ENCODE measurements at places on chromosomes 16 and 17. TPM values are rescaled to one million over a fixed set of nuclear protein-coding genes. Genes with fewer than 3 reads are reported as not detected.

DNA sequence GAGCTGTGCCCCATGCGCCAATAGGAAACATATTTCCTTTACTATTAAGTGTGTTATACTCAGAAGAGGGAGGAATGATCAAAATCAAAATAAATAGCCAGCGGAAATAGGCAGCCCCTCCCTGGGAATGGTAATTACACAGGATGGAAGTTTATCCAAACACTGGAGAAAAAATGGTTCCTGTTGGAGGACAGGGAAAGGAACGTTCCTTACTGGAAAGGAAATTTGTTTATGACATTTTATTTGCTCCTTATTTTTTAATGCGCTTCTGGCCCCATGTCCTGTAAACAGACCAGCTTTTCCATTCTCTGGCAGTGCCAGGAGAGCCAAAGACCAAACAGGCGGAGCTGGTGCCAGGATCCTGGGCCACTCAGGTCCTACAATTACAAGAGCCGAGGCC lies 273.7 kb downstream of the SOX9 start:
- no peak for DNase-seq

DNA sequence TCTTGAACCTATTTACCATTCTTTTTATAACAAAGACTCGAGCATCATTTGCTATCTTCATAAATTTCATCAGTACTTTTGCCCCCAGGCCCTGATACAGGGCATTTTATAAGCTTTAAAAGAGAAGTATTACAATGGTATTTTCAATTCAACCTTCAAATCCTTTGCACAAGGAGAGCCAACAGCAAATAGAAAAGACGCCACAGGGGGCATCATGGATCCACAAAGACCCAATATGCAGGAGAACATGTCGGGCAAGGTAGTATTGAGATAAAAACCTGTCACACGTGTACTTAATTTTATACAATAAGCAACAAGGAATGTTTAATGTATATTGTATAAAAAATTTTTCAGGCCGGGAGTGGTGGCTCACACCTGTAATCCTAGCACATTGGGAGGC lies 10.2 kb downstream of the MAP3K14 start:
- no peak for DNase-seq

GRCh38 chr16:86542756-86543750 lies 12.0 kb downstream of the MTHFSD start:
- no peak for DNase-seq

- DNase-seq = no peak
Observed at GRCh38 chr16:3819746-3820724, 60.5 kb downstream of the CREBBP start.

DNA sequence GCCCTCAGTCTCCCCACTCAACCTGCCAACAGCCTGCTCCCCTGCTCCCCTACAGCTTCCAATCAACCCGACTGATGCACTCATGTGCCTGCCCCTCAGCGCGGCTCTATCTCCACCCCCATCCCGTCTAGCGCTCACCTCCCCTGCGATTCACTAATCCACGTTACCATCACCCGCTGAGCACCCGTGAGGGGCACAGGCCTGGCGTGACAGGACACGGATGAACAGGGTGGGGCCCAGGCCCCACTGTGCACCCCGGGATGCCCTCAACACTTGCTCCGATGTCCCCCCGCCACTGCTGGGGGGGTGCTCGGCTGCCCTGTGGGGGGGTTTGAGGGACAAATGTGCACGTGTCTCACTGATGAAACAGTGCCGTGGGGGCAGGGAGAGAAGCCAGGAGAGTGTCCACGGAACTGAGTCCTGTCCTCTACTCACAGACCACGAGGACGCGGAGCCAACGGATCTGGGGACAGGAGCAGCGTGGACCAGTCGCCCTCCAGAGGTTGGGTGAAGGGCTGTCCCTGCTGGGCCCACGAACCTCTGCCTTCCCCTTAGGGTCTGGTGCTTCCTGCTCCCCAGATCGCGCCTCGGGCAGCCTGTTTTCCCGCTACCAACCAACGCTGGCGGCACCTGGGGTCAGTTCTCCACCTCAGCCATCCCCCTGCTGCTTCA lies 66.7 kb downstream of the RPH3AL start:
- DNase-seq = no peak

DNA sequence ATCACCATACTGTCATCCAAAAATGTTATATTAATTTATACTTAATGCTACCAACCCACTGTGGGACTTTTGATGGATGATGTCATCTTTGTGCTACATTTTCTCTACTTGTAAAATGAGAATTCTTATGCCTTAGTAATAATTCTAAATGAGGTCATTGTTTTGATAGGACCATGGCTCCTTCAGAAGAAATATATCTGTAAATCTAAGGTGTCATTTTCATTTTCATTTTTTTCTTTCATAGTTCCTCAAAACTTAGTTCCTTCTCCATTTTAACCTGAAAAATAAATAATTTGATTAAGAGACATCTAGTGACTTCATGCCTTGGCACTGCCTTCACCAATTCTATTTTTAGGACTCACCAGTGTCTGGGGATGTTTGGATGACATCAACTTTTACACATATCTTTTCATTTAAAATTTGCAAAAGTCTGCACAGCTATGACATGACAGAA lies 48.7 kb downstream of the GPRC5B start:
- DNase-seq = no peak

The GP1BA gene
- not detected for total RNA-seq

The DNAI2 gene
- not detected for total RNA-seq
